ENCODE measurements at places on chromosomes 5 and 9.

GRCh38 chr5:73812457-73812856, 186.5 kb downstream of the ARHGEF28 start:
- no peak for DNase-seq

DNA sequence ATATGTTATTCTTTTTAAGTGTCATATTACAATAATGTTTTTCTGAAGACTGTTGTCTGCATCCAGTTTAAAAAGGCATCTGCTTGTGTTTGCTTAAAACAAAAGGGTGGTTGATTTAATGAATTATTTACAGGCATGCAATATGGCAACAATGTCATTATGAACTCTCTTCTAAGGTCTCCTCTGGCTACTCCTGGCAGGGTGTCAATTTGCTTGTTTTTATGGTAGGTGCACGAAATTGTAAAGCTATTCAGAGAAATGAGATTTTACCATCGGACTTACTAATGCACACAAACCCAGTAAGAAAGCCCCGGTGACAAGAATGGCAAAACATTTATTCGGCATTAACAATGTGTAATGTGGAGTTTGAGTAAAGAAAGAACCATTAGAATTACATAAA, 539.8 kb upstream of the ZNF608 start:
- DNase-seq, result no peak

DNA sequence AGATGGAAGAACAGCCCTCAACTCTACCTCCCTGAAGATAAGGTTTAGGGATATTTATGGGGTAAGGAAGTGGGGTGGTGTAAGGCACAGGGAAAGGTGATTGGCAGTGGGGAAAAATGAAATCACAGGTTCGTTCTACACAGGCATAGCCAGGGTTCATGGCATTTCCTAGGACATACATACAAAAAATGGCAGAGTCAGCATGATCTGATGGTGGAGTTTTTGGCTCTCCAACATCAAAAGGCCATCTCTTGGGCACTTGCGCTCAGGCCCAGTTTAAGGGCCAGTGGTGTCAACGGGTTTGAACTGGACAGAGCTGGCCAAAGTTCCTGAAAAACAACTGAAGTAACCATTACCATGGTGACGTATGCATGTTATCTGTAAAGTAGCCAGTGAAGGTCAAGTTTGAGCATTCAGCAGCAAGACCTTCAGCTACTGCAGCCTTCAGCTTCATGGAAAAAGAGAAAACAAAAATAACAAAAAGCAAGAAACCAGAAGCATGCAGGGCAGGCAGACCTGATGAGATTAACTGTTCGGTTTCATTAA, 92.8 kb downstream of the SMARCA2 start:
- DNase-seq, result no peak

- peak; percentile 27 for DNase-seq
Measured at GRCh38 chr9:137705443-137705863, 86.6 kb downstream of the EHMT1 start.

DNA sequence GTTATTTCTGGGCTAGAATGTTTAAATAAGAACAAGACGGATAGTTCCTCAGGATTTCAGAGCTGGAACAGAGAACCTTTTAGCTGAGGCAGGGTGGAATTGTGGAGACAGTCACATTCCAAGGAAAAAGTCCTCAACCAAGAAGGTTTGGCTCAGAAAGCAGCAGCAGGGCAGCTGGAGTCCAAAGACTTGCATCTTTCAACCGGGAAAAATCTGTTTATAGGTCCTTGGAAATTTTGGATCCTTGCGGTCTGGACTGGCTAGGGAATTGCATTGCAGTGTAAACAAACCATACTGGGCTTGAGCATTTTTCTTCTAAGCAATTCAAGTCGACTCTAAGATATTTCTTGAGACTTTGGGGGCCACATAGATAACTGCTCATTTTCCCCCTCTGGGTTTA, 40.8 kb upstream of the HMHB1 start:
- DNase-seq, result no peak

- DNase-seq, result no peak
Measured at GRCh38 chr5:31086839-31087415, 106.6 kb upstream of the CDH6 start.

DNA sequence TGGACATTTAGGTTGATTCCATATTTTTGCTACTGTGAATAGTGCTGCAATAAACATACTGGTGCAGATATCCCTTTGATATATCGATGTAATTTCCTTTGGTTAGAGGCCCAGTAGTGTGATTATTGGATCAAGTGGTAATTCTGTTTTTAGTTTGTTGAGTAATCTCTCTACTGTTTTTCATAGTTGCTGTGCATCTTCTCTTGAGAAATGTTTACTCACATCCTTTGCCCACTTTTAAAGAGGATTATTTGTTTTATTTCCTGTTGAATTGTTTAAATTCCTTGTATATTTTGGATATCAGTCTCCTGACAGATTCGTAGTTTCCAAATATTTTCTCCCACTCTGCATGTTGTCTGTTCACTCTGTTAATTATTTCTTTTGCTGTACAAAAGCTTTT, 352.6 kb upstream of the TARS1 start:
- DNase-seq, result no peak

DNA sequence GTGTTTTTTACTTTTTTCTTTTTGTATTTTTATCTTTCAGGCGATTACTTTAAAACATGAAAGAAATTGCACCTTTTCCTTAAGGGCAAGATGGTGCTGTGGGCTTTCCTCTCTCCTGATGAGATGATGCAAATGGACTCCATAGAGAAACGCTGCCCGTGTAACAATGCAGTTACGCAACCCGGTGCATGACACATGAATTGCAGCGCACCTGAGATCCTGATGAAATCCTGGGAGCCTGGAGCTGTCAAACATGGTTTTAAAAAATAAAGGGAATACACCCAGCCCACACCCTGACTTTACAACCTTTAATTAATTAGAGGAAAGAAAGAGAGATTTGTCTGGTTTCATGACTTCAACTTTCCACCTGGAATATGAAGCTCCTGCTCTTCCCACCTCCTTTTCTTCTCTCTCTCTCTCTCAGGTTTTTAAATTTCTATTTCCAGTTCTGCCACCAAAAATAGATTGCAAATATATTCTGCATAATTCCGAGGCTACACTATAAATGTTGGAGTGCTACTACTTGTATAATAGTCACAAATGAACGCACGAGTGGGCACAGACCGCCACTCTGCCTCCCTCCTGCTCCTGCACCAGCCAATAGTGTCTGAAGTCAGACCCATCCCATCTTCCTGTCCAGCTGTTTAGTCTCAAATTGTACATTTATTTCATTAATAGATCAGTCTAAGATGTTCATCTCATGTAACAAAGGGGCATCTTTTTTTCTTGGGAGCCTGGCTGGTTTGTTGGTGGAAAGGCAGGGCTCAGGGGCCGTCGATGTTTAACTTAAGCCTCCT, 179.1 kb downstream of the AUH start:
- no peak for DNase-seq

GRCh38 chr9:134061688-134062371, 6.0 kb downstream of the BRD3 start:
- no peak for DNase-seq

- no peak for DNase-seq
Measured at GRCh38 chr5:178476972-178477754, 113.0 kb downstream of the COL23A1 start.

DNA sequence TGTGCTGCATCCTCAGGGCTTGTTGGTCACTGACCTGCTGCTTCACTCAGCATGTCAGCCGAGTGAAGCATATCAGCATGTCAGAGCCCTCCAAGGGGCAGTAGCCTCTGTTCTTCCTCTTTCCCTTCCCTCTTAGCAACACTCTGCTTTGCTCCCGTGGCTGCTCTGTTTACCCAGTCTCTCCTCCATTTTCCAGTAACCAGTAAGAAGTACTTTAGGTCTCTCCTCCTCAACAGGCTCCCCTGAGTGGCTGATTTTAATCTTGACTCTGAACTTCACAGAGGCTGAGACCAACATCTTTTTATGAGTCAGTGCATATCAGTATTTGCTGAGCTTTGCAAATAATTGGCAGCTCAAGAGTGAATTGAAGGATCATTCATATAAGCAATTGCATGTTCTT, 18.6 kb upstream of the ADRB2 start:
- DNase-seq, result no peak

DNA sequence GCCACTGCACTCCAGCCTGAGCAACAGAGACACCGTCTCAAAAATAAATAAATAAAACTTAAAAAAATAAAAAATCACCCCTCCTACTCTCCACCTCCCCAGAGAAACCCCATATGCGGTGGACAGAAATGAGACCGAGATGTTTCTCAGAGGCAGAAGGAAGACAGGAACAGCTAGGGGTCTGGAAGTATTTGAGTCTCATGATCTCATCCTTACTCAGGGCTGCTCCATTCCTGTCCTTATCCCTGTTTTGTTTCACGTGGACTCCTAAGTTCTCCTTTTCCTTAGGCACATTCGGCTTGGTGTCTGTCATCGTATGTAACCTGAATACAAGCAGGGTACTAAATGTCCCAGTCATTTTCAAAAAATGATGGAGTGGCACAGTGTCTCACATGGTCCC, 76.1 kb downstream of the C9orf50 start:
- no peak for DNase-seq

DNA sequence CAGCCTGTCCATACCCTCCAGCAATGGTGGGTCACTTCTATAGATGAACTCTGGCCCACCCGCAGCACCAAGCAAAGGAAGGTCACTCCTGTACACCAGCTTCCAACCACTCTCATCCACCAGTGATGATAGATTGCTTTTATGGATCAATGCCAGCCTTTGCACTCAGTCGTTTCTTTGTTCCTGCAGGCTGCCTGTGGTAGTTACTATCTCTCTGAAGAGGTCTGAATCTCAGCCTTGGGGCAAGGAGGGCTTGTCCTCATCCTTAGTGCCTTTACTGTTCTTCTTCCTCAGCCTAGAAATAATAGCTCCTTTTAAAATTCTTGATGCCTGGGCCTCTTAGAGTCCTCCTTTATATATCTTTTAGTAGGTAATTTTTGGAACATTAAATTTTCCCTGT, 100.8 kb downstream of the TMC1 start:
- no peak for DNase-seq

DNA sequence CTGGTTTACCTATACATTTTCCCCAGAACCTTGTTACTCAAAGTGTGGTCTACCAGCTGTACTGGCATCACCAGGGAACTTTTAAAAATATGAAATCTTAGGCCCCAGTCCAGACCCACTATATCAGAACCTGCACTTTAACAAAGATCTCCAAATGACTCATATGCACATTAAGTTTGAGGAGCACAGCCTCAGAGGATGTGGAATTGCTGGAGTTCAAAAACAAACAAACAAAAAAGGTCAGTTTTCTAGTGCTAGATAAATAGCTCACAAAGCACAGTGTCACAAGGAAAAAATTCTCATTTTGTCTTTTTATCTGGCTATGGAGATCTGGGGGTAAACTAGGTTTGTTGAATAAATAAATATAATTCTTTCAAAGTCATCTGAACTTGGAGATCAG, 68.9 kb upstream of the ANKRD55 start:
- no peak for DNase-seq

DNA sequence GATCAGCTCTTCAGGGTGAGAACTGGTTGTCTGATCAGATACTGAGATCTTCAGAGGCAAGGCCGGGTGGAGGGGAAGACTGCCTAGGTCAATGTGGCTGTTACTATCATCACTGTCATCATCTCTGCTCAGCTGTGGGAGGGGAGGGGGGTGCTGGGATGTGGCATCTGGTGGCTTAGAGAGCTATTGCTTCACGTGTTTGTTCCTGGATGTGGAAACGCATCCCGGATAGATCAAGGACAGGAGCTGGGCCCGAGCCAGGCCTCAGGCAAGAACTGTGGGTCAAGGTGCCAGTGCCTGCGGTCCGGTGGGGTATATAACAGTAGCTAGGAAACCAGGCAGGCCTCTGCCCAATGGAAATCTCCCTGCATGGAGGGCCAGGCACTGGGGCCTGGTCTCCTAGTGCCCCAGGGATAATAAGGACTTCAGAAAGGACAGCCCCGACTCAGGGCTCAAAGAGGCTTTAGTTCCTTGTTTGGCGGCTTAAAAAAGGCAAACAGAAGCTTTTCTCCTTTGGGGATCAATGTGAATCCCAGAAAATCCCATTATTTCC, 30.3 kb upstream of the TIFAB start:
- DNase-seq, result no peak

GRCh38 chr9:113499876-113500497, 36.5 kb downstream of the RGS3 start:
- no peak for DNase-seq

- DNase-seq, result no peak
Measured at GRCh38 chr5:180141068-180141660, 67.8 kb downstream of the RASGEF1C start.

DNA sequence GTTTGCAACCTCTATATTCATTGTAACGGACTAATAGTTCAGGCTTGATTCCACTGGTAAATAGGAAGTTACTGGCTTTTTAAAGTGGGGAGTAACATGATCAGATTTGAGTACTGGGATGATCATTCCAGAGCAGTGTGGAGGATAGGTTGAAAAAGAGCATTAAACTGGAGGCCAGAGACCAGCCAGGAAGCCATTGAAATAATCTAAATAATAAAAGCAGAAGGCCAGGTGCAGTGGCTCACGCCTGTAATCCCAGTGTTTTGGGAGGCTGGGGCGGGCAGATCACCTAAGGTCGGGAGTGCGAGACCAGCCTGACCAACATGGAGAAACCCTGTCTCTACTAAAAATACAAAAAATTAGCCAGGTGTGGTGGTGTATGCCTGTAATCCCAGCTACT, 56.0 kb upstream of the MSX2 start:
- DNase-seq, result no peak

- DNase-seq, result no peak
Measured at GRCh38 chr5:66602621-66603020, 6.4 kb downstream of the MAST4 start.

GRCh38 chr9:126526218-126527108, 87.3 kb upstream of the LMX1B start:
- no peak for DNase-seq

- no peak for DNase-seq
Measured at GRCh38 chr9:127457191-127457878, 6.0 kb downstream of the LRSAM1 start.

- no peak for DNase-seq
Measured at GRCh38 chr9:18040327-18040726, 433.6 kb upstream of the ADAMTSL1 start.
